ENCODE measurements at places on chromosomes 5 and 9. TPM values are rescaled to one million over a fixed set of nuclear protein-coding genes. Genes with fewer than 3 reads are reported as not detected.

TAF11L11 gene
- 0.11 TPM for total RNA-seq

TPPP gene
- 5.5 TPM for total RNA-seq

IFNB1 gene
- total RNA-seq = not detected

TIMD4 gene
- total RNA-seq = 1.6 TPM

HIGD2A gene
- 266 TPM for total RNA-seq

OLFM1 gene
- 8.5 TPM for total RNA-seq

RAD17 gene
- 16.0 TPM for total RNA-seq

ELAVL2 gene
- total RNA-seq = not detected

DBH gene
- total RNA-seq = not detected

SLCO6A1 gene
- total RNA-seq = not detected

PCBD2 gene
- total RNA-seq = 10.6 TPM

ADGRV1 gene
- total RNA-seq = 0.62 TPM

FOXD4L6 gene
- total RNA-seq = not detected

RXRA gene
- 35.6 TPM for total RNA-seq

CCL27 gene
- not detected for total RNA-seq

IRX1 gene
- total RNA-seq = not detected

TRAF1 gene
- 2.5 TPM for total RNA-seq

ACTBL2 gene
- 0.08 TPM for total RNA-seq

SURF6 gene
- 24.7 TPM for total RNA-seq

PCDHA4 gene
- total RNA-seq = 1.5 TPM

SERINC5 gene
- total RNA-seq = 6.2 TPM

SLC34A3 gene
- 0.28 TPM for total RNA-seq

ADCY2 gene
- total RNA-seq = not detected

UQCRQ gene
- 399 TPM for total RNA-seq

GRM6 gene
- total RNA-seq = not detected

NOL6 gene
- 68.9 TPM for total RNA-seq

TSSK1B gene
- total RNA-seq = not detected

PTPN3 gene
- total RNA-seq = 13.8 TPM

DOCK2 gene
- 3.3 TPM for total RNA-seq

RANBP6 gene
- 10.3 TPM for total RNA-seq

MEIKIN gene
- total RNA-seq = not detected

RNF183 gene
- total RNA-seq = not detected

AGTPBP1 gene
- total RNA-seq = 9.4 TPM

MSX2 gene
- 4.6 TPM for total RNA-seq

MORN5 gene
- not detected for total RNA-seq

ERCC8 gene
- total RNA-seq = 15.1 TPM

NUP188 gene
- 42.3 TPM for total RNA-seq

CDH9 gene
- total RNA-seq = not detected

Data from A549 treated with Mapracorat at 1 μM for 4 hours (cell line).